GM12892 (cell line): ENCODE measurements at places on chromosomes 6 and 20.

DNA sequence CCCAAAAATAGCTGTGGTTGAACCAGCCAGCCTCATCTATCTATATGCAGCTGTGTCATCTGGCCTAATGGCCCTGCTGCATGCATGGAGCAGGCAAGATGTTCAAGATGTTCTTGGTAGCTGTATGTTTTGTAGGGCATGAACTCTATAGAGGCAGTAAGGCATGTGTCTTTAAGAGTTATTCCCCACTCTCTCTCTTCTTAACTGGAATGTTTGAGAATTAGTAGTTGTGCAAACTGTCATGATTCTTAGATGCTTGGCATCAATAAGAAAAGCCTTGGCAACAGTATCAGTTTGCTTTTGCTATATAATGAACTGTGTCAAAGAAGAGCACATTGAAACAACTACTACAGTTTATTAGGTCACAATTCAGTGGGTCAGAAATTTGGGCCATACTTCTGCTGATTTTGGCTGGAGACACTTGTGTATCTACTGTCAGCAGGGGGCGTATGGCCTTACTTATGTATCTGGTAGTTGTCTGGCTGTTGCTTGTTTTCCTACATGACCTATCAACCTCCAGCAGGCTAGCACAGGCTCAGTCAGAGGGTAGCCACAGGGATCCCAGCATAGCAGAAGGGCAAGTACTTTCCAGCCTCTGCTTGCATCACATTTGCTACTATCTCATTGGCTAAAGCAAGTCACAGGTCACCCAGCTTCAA is 56.1 kb upstream of the LAMP5 start:
- DNase-seq, result no peak

DNA sequence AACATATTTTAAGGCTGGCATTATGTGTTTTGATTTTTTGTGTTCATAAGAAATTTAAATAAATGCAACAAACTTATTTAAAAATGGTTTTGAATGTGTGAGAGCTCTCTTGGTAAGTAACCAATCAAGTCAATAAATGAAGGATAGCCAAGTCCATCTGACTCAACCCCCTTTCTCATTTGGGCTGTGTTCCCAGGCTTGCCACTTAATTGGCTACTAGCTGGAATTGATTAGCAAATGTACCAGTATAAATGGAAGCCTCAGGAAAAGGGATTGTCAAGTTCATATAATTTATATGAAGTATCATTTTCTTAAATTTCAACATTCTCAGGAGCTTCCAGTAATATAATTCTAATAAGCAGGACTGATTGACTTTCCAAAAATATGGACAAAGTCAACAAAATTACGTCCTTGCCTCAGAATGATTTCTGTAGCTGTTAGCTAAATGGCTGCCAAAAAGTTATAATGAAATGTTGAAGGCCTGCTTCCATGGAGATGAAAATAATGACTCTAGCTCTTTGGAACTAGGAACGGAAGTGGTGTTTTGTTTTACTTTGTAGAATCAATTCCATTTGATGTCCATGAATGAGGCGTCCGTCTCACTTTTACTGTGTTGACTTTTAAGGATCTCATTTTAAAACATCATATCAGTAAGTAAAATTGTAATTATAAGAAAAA is 614.9 kb downstream of the CDH26 start:
- no peak for DNase-seq

GRCh38 chr20:61499859-61500554 is 247.9 kb downstream of the CDH4 start:
- DNase-seq, result no peak

DNA sequence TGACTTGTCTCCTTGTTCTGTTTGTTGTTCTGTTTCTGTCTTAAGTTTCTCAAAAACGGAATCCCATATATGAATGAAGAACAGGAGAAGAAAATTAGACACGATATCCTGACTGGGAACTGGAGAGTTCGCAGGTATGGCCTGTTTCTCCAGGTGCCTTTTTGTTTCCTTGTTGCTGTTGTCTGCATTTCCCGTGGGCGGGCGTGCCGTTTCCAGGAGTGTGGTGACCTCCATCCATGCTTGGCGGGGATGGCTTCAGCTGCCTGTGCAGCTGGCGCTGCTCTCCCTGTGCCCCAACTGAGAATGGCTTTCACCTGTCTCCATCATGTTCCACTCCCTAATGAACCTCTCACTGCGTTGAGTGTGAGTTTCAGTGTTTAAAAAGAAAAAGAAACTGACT is 4.4 kb downstream of the PNLDC1 start:
- DNase-seq, result no peak

DNA sequence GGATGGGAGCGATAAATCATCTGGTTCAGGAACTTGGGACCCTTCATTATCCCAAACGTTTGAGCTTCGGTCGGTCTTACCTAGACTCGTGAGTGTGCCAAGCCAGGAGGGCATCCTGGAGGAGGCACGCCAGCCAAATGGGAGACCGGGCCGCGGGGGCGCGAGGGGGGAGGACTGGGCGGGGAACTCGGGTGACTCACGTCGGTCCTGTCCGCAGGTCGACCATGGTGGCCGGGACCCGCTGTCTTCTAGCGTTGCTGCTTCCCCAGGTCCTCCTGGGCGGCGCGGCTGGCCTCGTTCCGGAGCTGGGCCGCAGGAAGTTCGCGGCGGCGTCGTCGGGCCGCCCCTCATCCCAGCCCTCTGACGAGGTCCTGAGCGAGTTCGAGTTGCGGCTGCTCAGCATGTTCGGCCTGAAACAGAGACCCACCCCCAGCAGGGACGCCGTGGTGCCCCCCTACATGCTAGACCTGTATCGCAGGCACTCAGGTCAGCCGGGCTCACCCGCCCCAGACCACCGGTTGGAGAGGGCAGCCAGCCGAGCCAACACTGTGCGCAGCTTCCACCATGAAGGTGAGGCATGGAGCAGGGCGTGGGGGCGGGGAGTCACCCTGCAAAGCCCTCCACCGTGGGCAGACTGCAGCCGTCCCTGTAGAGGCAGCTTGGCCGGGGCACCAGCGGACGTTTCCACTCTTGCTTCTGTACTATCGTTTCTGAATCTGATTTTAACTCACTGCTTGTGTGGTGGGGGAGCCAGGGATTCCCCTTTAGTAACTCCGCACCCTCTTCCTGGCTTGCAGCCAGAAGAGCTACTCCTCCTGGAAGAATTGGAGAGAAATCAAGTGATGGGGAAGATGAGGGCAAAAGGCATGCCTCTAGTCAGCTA is 2.7 kb downstream of the BMP2 start:
- no peak for DNase-seq

DNA sequence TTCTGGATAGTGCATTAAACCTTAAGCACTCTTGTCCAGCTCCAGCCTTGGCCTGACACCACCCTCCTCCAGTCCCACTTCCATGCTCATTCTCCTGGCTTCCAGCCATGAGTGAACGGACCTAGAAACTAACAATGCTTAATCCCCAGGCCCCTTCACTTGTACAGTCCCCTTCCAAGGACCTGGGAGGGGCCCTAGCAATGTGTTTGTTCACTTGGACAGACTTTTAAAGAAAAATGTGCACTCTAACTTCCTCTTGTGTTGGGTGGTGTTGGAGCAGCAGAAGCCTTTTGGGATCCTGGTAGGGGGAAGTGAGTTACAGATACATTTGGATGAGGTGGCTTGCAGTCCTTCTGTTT is 48.9 kb upstream of the CCN6 start:
- DNase-seq, result no peak

- no peak for DNase-seq
Observed at GRCh38 chr6:154266560-154267099, 90.0 kb downstream of the IPCEF1 start.

DNA sequence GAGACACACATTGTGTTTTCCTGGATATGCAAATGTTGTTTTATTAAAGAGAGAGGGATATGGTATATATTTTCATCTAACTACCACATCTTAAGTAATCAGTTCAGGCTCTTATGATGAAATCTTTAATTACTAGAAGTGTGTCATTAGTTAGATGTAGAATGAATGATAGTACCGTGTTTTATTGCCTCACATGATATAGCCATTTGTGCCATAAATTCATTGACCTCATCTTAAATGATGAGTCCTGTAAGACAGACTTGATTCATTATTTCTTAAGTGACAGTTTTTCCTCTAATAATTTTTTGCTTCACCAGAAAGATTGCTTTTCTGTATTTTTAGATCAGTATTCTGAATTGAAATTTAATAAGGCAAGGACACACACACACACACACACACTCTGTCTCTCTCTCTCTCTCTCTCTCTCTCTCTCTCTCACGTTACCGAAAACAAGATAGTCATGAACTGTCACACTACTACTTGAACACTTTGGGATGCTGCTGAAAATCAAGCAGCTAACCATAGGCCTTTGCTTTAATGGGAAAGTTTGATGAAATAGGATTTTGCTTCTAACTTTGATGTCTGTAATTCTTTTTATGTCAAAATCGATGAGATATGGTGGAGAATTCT is 140.5 kb downstream of the SOBP start:
- DNase-seq, result no peak

DNA sequence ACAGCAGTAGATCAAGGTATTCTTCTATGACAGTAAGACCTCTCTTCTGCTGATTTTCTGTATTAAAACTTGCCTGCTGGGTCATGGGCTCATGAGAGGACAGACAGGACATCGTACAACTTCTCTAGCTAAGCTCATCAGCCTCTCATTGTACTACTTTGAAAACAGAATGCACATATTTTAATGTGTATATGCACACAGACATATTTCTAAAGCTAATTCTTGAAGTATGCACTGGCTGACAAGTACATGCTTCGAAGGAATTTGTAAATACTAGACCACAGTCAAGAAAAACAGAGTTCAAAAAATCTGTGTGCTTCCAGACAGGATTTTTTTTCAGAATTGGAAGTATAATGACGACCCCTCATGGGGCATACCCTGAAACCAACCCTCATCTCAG is 81.7 kb upstream of the CD83 start:
- no peak for DNase-seq

DNA sequence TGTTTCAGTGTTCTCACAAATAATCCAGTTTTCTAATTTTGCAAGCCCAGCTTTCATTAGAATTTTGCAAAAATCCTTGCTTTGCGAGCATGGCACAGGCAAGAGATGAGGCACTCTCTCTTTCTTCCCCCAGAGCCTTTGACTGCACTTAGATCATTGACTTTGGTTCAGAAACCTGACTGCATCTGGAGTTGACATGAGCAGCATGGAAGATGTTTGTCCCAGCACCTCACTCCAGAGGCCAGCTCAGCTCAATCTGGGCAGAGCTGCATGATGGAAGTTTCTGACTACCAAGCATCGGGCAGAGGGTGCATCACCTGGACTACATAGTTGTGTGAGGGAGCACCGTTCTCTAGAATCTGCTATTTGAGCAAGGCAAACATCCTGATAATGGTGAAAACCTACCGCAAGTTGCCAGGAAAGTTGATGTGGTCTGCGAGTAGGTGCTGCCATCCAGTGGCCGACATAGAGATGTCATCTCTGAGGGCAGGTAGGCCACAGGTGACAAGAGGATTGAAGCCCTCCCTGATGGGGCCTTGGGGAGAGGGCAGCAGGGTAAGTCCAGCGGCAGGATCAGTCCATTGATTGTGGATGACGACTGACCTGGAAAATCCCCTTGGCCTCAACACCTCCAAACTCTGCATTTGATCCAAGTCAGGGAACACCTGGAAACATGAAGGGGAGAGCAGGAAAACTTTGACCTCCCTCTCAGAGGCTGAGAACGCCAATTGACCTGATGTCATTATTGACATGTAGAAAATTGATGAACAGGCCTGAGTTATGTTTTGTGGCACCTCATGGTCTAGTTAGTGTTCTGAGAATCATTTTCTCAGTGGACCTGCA is 3.8 kb upstream of the LPA start:
- no peak for DNase-seq

- no peak for DNase-seq
Observed at GRCh38 chr6:158257425-158257759, 54.9 kb upstream of the TULP4 start.

GRCh38 chr6:30570263-30570662 is 979 bp upstream of the ABCF1 start:
- DNase-seq, result no peak

DNA sequence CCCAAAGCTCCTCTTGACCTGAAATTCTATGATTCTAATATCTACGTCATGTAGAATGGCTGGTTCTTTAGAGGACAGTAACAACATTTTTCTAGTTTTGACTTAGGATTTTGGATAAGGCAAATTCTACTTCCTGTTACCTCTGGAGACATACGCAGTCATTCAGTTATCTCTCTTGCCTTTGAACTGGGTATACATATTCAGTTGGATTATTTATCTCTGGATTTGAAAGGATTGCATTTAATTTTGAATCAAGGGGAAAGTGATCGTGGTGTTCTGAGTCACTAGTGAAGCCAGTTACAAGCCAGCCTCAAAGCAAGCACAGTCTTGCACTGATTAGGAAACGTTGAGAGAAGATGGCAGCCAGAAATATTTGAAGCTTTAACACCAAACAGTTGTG is 35.3 kb upstream of the BCAS1 start:
- no peak for DNase-seq

GRCh38 chr6:25953733-25954132 is 8.9 kb upstream of the TRIM38 start:
- no peak for DNase-seq

DNA sequence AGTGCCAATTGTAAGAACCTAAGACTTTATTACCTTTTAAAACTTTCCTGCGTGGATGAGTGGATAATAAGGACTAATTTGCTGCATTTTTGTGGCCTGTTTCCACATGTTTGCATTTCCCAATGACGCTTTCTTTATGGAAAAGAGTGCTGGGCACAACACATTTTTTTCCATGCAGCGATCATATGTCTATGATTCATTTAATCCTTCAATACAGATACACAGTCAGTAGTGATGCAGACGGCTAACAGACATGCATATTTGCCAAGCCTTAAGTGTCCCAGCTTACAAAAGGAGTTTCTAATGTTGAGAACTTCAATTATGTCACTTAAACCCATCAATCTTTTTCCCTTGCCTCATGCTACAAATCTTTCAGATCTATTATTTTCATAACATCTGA is 239.8 kb upstream of the PREP start:
- DNase-seq, result no peak

DNA sequence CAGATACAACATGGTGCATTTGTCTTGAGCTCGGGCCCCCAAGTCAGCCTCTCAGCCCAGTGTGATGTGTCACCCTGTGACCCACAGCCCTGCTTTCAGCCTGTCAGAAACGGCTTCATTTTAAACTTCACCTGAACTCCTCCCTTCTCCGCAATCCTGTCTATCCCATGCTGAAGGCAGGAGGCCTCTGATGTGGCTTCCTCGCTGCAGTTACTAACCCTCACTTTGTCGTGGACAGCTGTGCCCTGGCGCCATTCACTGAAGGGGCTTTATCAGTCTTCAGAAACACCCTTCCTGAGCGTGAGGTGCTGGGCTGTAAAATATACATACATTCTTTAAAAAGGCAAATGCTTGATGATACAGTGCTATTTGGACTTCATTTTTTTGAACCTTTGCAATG is 7.9 kb upstream of the ENTPD6 start:
- no peak for DNase-seq

GRCh38 chr20:12153628-12154027 is 235.9 kb downstream of the BTBD3 start:
- no peak for DNase-seq
